ENCODE measurements at places on chromosomes 5 and 9.
A peak's percentile ranks its signal among the peaks of the same experiment; 100 is the strongest.

DNA sequence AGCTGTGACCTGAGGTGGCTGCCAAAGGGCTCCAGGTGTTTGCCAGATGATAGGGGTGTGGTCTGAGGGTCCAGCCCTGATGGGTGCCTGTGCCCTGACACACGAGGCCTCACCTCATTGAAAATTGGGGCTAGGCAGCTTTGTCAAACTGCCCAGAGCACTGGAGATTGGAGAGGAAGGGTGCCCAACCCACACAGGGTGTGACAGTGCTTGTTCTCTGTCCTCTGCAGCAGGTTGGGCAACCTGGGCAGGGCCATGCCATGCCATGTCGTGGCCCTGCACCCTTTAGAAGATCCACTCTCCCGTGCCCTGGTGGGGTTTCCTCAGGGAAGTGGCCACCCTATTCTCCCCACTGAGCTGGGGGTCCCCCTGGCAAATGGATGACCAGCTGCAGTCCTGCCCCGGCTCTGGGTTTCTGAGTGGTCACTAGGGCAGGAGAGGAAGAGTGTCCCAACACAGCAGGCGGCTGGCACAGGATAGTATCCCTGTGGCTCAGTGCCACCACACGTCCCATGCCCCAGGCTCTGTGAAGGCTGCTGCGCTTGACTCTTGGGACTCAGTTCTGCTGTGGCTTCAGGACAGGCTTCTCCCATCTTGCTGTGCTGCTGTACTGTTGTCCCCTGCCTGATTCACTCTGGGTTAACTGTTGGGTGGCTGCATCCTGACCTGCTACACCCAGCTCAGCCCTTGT is 100.8 kb upstream of the PITX1 start:
- DNase-seq: no peak

- peak; percentile 28 for DNase-seq
These were observed 133.1 kb downstream of the GABBR2 start for GRCh38 chr9:98575379-98576346.

DNA sequence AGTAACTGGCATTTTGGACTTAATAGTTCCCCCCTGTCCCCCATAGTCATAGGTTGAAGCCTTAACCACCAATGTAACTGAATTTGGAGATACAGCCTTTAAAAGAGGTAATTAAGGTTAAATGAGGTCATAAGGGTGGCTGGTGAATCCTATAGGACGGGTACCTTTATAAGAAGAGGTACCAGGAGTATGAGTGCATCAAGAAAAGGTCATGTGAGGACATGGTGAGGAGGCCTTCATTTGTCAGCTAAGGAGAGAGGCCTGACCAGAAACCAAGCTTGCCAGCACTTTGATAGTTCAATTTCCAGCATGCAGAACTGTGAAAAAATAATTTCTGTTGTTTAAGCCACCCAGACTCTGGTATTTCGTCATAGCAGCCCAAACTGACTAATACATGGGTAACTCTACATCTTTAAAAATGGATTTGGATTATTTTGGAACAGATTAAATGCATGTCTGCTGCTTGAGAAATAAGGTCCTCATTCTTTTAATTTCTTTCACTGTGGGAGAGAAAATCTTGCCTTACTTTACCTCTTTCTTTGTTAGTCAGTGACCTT is 9.7 kb downstream of the RASA1 start:
- no peak for DNase-seq

DNA sequence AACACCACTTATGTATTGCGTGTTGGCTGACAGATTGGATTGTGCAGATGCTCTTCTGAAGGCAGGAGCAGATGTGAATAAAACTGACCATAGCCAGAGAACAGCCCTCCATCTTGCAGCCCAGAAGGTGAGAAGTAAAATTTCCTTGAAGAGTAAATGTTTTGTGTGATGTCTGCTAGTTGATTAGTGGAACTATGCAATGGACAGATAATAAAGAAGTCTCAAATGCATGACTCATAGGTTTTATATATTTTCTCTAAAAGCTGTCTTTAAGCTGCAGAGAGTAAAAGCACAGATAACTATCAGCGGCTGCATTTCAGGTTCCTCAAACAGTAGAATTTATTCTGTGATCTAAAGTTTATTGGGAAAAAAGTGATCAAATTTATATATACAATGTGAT is 27.4 kb downstream of the INVS start:
- DNase-seq: no peak

GRCh38 chr9:112421771-112422222 is 41.9 kb downstream of the HSDL2 start:
- DNase-seq: no peak

- peak; percentile 75 for DNase-seq
These were observed 42.7 kb downstream of the SH3PXD2B start for GRCh38 chr5:172411484-172412072.

All from stimulated activated naive CD8-positive, alpha-beta T cell treated with anti-CD3 and anti-CD28 coated beads, Interleukin-15, amount 100 ng/mL, for 72 hours (primary cell).